NCI-H69 (cell line): ENCODE measurements at places on chromosomes 7 and 10.
A peak's percentile ranks its signal among the peaks of the same experiment; 100 is the strongest.

DNA sequence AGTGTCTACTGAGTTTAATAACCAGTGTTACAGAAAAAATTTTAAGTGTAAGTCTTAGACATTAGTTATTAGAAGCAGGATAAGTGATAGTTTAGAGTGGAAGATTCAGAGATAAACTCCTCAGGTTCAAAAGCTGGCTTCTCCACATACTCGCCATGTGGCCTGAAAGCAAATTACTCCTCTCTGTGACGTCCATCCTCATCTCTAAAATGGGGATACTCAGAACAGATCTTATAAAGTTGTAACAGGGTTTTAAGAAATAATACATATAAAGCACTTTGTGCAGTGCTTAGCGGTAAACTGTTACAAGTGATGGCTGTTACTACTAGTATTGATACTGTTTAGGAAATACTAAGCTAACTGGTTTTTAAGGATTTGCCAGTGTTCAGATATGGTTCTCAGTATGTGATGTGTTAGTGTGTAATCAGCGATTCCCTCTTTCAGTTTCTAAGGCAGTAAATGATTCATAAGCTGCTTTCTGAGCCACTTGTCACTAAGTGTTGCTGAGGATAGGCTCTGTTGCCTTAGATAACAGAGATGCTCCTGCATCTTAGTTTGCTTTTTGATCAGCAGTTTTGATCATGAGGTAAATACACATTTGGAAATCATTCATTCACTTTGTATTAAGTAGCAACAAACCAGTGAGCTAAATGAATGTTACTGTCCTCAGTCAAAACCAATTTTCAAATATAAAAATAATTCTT lies 58.7 kb downstream of the CYP51A1 start:
- no peak for DNase-seq

GRCh38 chr10:31340343-31340742 lies 21.3 kb downstream of the ZEB1 start:
- peak; percentile 2 for DNase-seq

DNA sequence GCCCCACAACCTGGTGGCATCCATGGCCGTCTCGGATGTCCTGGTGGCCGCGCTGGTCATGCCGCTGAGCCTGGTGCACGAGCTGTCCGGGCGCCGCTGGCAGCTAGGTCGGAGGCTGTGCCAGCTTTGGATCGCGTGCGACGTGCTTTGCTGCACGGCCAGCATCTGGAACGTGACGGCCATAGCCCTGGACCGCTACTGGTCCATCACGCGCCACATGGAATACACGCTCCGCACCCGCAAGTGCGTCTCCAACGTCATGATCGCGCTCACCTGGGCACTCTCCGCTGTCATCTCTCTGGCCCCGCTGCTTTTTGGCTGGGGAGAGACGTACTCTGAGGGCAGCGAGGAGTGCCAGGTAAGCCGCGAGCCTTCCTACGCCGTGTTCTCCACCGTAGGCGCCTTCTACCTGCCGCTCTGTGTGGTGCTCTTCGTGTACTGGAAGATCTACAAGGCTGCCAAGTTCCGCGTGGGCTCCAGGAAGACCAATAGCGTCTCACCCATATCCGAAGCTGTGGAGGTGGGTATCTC lies 1.1 kb downstream of the HTR5A start:
- DNase-seq, result no peak

DNA sequence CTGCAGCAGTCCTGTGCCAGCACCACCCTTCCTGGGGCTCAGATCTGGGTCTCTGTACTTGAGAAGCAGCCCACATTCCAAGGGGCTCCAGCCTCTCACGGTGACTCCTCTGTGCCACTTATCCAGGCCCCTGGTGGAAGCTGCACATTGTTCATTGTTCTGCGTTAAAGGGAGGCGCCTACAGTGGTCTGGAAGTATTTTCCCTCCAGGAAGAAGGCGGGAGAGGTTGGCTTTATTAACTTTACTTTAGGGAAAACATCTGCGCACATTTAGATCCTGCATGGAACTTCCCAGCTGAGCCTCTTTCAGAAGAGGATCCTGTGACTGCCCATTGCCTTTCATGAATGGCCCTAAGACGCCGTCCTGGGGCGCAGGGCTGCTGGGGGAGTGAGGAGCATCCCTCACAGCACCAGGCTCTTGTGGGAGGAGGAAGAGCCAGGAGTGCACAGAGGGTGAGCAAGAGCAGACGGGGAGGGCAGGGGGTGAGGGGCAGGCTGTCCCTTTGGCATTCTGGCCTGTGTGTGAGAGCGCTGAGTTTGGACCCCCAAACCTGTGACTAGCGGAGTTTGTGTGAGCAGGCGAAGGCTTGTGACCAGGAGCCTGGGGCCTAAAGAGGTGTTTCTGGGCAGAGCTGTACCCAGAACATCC lies 98.6 kb upstream of the BTBD16 start:
- no peak for DNase-seq

- DNase-seq, result no peak
Observed at GRCh38 chr10:60490013-60490412, 100.3 kb upstream of the ANK3 start.

DNA sequence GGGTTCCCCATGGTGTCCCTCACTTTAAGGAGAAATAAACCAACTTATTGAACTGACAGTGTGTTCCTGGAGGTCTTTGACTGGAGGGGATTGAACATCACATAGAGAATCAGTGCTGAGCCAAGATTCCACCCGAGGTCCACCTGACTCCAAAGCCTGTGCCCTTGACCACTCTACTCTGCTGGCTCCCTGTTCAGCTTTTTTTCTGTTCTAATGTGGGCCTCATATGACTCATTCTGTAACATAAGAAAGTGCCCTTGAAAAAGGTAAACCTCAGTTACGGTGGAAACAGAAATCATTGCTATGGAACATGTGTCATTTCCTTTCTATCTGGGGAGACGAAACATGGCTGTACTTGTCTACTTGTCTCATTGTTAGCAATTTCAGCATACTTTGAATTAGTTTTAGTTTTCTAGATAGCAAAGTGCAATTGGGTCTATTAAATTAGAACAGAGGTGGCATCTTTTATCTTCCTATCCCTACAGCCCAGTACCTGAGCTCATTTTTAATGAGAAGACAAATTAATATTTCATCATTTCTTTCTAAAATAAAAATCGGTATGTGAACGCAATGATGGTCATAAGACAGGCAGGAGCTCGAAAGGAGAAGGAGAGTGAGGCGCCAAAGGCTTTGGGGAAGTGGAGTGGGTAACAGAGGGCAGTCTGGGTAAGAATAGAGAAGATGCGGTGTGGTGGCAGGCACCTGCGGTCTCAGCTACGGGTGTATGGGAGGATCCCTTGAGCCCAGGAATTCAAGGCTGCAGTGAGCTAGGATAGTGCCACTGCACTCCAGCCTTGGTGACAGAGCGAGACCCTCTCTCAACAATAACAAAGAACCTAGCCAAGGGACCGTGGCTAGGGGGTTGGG lies 1.5 kb downstream of the GSDME start:
- DNase-seq, result no peak

DNA sequence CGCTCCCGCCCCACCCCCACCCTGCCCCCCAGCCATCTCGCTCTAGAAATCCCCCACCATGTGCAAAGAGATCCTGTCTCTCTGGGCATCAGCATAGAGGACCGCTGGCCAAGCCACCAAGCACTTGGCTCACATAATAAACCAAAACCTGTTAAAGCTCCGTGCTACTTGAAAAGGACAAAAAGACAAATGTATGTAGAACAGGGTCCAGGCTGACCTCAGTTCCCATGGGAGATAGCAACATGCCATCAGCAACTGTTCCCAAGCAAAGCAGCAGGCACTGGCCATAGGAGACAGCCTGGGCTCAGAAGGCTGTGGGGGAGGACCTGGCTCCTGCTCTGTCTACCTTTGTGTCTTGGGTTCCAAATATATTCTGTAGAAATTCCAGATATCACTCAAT lies 38.4 kb upstream of the GDF10 start:
- DNase-seq, result no peak

GRCh38 chr7:103902917-103903316 lies 86.5 kb downstream of the RELN start:
- no peak for DNase-seq

DNA sequence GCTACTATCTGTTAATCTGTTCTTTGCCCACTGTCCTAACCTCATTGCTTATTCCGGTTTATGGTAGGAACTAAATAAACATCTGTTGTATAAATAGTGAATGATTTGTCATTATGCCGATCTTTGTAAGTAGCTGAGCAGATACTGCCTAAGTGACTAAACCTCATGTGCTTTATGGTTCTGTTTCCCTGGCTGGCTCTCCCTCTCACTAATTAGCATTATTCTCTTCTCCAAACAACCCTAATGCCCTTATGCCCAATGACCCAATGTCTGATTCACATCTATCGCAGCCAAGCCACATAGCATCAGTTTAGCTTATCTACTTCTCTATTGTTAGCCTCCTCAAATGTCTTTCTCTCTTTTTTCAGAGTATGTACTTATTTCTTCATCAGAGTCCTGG lies 462.3 kb upstream of the POT1 start:
- DNase-seq, result no peak

DNA sequence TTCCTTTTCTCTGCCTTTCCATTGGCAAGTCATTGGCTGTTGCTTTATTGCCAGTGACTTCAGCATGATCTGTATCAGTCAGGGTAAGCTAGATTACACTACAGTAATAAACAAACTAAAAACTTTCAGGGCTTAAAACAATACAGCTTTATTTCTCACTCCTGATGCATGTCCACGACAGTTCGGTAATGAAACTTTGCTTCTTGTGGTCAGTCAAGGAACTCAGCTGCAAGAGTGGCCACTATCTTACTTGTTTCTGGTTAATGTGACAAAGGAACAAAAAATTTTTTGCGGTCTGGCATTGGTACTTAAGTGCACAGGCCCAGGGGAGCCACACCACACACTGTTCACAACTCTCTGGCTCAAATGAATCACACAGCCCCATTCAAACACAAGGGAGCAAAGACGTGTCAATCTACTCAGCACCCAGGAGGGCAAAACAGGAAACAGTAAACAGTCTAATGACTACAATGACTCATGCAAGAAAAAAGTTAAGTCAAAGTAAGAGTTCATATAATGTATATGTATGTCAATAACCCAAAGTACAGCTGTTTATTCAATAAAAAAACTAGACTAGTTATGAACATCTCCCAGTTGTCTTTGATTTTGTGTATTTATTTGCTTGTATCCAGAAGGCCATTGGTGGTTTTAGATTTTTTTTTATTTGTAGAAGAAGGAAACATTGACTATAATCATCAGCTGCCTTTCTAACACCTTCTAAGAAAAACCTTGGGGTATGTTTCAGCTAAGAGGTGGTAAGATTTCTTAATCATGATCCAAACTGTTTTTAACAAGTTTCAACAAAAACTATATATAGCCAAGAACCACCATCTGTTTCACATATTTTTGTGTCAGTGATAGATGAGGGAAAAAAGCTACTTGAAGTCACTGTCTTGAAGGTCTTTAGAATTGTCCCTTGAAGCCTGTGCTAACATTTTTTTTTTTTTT lies 134.4 kb upstream of the FAM3C start:
- DNase-seq, result peak; percentile 13

DNA sequence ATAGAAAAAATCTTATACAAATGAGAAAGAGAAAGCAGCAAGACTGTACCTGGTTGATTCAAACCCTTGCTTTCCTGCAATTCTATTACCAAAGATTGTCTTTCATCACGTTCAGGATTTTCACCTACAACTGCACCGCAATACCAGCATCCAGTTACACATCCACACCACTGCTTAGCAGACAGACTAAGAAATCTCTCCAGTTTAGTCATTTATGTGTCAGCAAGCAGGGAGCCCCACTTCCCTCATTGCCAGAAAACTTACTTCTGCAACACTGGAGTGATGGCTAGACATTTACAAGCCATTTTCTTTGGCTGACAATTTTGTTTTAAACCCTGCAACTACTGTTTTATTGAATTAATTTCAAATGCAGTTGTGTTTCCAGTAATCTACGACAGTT lies 359.6 kb upstream of the MEOX2 start:
- DNase-seq, result no peak

GRCh38 chr7:116806046-116806944 lies 56.1 kb upstream of the CAPZA2 start:
- DNase-seq, result peak; percentile 15

GRCh38 chr7:82162289-82162688 lies 281.3 kb downstream of the CACNA2D1 start:
- DNase-seq, result peak; percentile 58

DNA sequence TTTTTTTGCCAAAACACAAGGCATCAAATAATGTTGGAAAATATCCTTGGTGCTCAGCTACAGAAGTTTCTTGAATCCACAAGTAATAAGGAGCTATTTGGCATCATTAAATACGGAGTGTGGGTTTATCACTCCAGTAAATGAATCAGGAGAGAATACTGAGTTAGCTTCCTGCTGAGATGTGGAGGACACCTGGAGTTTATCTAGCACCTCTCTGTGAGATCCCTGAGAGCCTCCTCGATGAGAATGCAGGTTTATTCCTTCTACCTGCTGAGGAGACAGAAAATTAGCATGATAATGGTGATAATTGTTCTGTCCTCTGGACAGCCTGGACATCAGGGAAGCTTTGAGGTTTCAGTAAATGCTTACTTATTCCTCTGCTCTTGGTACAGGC lies 40.5 kb downstream of the NRG3 start:
- no peak for DNase-seq

DNA sequence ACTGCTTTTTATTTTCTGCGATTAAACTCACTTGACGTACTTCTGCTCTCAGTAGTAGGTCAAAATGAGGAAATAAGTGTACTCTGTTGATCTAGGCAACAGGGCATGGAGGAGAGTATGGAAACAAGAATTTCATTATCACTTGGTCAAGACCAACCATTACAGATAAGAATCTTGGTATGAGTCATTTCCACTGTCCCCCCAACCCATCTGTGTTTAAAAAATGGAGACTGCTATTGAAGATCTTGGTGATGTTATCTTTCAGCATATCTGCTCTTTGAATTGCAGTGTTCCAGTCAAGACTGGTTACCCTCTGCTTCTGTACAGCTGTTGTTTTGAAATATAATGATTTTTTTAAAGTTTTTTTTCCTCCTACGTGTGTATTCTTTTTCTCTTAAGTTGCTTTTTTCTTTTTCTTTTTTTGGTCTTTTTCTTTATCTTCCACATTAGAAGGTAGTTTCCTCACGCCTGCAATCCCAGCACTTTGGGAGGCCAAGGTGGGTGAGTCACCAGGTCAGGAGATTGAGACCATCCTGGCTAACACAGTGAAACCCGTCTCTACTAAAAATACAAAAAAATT lies 11.7 kb downstream of the STAM start:
- DNase-seq, result no peak

- DNase-seq, result no peak
Observed at GRCh38 chr10:103555712-103556111, 62.2 kb downstream of the NEURL1 start.

DNA sequence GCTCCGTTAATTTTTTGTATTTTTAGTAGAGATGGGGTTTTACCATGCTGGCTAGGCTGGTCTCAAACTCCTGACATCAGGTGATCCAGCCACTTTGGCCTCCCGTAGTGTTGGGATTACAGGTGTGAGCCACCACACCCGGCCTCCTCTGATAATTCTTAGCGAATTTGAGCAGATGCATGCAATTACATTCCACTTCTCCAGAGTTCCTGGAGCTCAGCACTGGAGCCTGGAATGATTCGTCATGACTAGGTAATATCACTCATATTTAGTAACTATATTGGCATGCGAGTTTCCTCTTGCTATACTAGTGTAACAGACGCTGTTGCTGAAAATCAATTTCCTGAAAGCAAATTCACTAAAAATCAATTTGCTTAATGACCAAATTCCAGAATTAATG lies 86.8 kb downstream of the MKX start:
- DNase-seq, result no peak
